Immature natural killer cell (primary cell): ENCODE measurements at places on chromosomes 5 and 9. TPM values are rescaled to one million over a fixed set of nuclear protein-coding genes. Genes with fewer than 3 reads are reported as not detected.

DNA sequence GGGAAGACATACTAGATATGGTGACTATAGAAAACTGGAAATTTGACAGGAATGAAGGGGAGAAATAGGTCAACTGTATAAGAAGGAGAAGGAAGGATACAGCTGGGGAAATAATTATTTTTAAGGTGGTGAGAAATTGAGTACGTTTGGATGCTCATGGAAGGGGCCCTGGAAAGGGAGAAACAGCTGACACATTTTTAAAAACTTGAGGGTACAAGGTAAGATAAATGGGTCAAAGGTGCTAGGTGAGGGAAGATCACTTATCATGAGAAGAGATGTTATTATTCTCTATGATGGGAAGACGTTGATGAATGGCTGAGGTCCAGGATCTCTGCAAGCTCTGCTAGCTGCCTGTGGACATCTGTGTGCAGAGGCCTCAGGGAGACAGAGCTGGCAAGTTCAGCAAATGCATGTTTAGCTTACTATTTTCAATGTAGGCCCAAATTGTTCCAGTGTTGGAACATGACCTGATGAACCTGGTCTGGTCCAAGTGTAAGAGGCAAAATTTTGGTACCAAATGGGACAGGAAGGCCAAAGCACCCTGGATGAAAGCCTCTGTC lies 181.7 kb downstream of the MTRR start:
- no peak for DNase-seq
- no peaks in the 10 kb centered on the region for H3K36me3 ChIP-seq
- no peaks in the 10 kb centered on the region for H3K4me1 ChIP-seq
- no peaks in the 10 kb centered on the region for H3K27me3 ChIP-seq

DNA sequence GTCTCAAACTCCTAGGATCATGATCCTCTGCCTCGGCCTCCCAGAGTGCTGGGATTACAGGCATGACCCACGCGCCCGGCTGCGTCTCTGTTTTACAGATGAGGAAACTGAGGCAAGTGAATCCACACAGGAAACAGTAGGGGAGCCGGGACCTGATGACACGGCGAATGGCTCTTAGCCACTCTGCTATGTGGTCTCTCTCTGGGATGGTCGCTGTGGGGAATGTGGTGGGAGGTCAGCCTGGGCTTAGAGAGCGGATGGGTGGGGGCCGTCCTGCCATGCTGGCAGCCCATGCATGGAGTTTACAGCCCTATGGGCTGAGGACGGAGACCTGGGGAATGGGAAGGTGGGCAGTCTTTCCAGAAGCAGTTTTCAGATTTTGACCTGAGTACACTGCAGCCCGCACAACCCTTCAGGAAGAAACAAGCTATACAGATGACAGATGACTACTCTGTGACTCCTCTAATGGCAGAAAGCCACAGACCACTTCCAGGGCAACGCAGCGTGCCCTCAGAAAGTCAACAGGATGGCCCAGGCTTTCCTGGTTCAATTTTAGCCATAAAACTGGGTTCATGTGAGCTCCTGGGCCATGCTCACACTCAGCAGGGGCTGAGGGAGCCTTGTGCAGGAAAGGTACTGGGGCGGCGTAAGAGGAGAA lies 136.1 kb upstream of the RAPGEF1 start:
- H3K4me3 ChIP-seq, result no peak overlapping the region
- no peaks in the 10 kb centered on the region for H3K27me3 ChIP-seq
- H3K4me1 ChIP-seq, result peaks cover 20% of the 10 kb centered on the region
- peak overlapping the region; percentile 49 for H3K27ac ChIP-seq
- H3K36me3 ChIP-seq, result no peaks in the 10 kb centered on the region

- no peak overlapping the region for H3K4me3 ChIP-seq
- no peaks in the 10 kb centered on the region for H3K36me3 ChIP-seq
- no peak for DNase-seq
- no peaks in the 10 kb centered on the region for H3K4me1 ChIP-seq
- H3K27me3 ChIP-seq, result no peaks in the 10 kb centered on the region
These were observed 547.5 kb downstream of the ELAVL2 start for GRCh38 chr9:23278561-23278960.

Gene SIT1
- polyA plus RNA-seq, result 0.49 TPM

GRCh38 chr5:54900984-54901725 lies 84.2 kb downstream of the ESM1 start:
- H3K27me3 ChIP-seq, result peaks cover 4% of the 10 kb centered on the region
- H3K4me3 ChIP-seq, result no peak overlapping the region
- H3K36me3 ChIP-seq, result peaks cover 3% of the 10 kb centered on the region
- H3K27ac ChIP-seq, result no peak overlapping the region

- H3K4me3 ChIP-seq, result no peak overlapping the region
- H3K36me3 ChIP-seq, result no peaks in the 10 kb centered on the region
- H3K27me3 ChIP-seq, result peaks cover 4% of the 10 kb centered on the region
- no peak for DNase-seq
- no peaks in the 10 kb centered on the region for H3K4me1 ChIP-seq
These were observed 163.6 kb upstream of the IRX2 start for GRCh38 chr5:2914981-2915484.

DNA sequence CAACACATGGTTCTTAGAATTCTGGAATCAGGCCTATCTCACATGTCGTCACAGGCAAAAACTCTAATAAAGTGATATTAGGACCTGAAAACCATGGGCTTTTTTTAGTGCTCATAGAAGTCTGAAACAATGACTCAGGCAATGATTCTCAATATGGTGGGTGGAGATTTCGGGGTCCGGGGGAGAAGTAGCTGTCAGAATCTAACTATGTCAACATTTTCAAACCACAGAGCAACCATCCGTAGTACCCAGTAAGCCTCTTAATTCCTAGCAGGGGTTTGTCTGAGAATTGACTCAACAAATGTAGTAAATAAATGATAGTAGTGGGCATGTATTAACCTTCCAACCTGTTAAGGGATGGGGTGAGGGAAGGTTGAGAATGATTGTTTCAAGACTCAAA lies 2.6 kb downstream of the AMACR start:
- H3K4me1 ChIP-seq, result peaks cover 29% of the 10 kb centered on the region
- H3K4me3 ChIP-seq, result no peak overlapping the region
- no peak for DNase-seq
- peaks cover 14% of the 10 kb centered on the region for H3K27me3 ChIP-seq
- peaks cover 19% of the 10 kb centered on the region for H3K36me3 ChIP-seq

Gene ARL14EPL
- not detected for polyA plus RNA-seq

DNA sequence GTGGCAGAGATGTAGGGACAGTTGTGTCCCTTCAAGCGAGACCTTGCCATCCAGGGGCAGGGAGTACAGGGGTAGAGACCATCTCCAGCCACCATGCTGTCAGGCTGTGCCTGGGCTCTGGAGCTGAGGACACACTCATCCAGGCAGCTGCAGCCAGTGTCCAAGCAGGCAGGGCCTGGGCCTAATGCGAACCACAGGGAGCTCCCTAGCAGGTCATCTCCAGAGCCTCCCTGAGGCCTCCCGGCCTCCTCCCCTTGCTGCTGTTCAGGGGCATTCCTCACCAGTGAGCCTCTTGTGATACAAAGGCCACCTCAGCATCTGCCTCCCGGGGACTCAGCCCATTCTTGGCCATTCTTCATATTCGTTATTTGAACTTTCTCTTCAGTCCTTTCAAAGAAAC lies 35.0 kb downstream of the TPPP start:
- H3K27me3 ChIP-seq, result peaks cover 5% of the 10 kb centered on the region
- no peak overlapping the region for H3K4me3 ChIP-seq
- peaks cover 33% of the 10 kb centered on the region for H3K36me3 ChIP-seq
- no peaks in the 10 kb centered on the region for H3K4me1 ChIP-seq
- no peak overlapping the region for H3K27ac ChIP-seq
- no peak for DNase-seq

GRCh38 chr5:174596429-174596828 lies 128.0 kb upstream of the MSX2 start:
- no peak overlapping the region for H3K27ac ChIP-seq
- no peaks in the 10 kb centered on the region for H3K27me3 ChIP-seq
- DNase-seq, result no peak

- peaks cover 5% of the 10 kb centered on the region for H3K27me3 ChIP-seq
- no peak overlapping the region for H3K27ac ChIP-seq
- no peaks in the 10 kb centered on the region for H3K4me1 ChIP-seq
- H3K4me3 ChIP-seq, result no peak overlapping the region
- DNase-seq, result no peak
These were observed 39.5 kb downstream of the PTGES start for GRCh38 chr9:129713402-129713679.

GRCh38 chr9:74458832-74459231 lies 38.3 kb upstream of the RORB start:
- no peaks in the 10 kb centered on the region for H3K4me1 ChIP-seq
- H3K4me3 ChIP-seq, result no peak overlapping the region
- no peak for DNase-seq

Gene ZNF879
- polyA plus RNA-seq, result 4.5 TPM

Gene SLCO4C1
- 7.8 TPM for polyA plus RNA-seq

DNA sequence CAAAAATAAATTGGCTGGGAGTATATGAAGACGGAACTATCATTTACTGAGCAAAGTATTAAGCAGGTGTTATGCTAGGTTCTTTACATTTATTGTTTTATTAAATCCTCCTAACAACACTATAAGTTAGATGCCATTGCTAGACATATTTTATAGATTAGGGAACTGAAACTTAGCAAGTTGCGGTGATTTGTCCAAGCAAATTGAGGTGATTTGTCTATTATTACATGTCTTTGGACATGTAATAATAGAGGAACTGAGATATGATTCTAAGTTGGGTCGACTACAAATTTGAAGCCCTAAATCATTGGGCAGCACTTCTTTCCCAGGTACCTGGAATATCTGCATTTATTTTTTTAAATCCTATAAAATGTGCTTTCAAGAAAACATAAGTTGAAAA lies 429.9 kb downstream of the GABRG2 start:
- no peaks in the 10 kb centered on the region for H3K36me3 ChIP-seq
- H3K4me3 ChIP-seq, result no peak overlapping the region
- H3K27ac ChIP-seq, result no peak overlapping the region
- H3K27me3 ChIP-seq, result no peaks in the 10 kb centered on the region
- DNase-seq, result no peak
- H3K4me1 ChIP-seq, result no peaks in the 10 kb centered on the region

DNA sequence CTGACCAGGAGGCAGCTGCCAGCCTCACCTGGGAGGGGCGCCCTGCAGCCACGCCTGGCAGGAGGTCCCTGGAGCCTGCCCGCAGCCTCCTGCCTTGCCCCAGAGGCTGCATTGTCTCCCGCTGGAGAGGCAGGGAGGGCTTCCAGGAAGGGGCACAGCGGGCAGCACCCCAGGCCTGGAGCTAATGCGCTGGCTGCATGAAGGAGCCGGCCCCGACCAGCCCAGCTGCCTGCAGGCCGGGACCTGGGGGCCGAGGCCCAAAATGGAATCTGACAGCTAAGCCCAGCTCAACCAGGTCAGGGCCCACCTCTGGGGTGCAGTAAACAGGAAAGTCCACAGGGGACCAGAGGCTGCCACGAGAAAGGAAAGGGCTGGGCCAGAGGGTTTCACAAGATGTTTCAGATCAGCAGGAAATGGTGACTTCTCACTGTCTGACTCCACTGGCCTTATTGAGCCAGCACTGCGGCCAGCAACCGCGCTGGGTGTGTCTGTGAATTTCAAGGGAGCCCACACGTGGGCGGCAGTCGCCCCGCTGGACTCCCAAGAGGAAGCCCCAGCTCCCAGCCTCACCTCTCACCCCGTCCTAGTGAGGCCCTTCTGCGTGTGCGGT lies 18.6 kb upstream of the NOTCH1 start:
- no peaks in the 10 kb centered on the region for H3K27me3 ChIP-seq
- H3K36me3 ChIP-seq, result peaks cover 2% of the 10 kb centered on the region
- H3K4me1 ChIP-seq, result peaks cover 42% of the 10 kb centered on the region
- peak; percentile 77 for DNase-seq
- peak overlapping the region; percentile 88 for H3K27ac ChIP-seq
- H3K4me3 ChIP-seq, result peak overlapping the region; percentile 69

- peaks cover 2% of the 10 kb centered on the region for H3K27me3 ChIP-seq
- DNase-seq, result no peak
- no peak overlapping the region for H3K27ac ChIP-seq
- no peak overlapping the region for H3K4me3 ChIP-seq
- no peaks in the 10 kb centered on the region for H3K36me3 ChIP-seq
These were observed 68.8 kb upstream of the FCN2 start for GRCh38 chr9:134811673-134812342.

DNA sequence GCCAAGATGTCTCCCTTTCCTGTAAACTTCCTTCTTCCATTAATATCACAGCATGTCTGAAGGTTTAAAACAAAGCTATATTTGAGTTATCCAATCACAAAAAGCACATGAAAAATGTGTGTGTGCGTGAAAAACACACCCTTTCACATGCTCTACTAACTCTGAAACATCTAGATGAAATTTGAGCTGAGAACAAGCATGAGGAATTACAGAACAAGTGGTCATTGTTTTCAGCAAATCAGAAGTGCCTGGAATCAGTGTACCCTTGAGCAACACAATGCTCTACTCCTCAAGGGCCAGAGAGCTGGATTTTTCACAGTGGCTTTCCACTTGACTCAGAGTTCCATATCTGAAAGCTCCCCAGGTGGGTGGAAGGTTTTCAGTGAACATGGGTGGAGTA lies 255.9 kb downstream of the PSAT1 start:
- H3K36me3 ChIP-seq, result no peaks in the 10 kb centered on the region
- H3K4me3 ChIP-seq, result no peak overlapping the region
- no peak for DNase-seq
- H3K27me3 ChIP-seq, result no peaks in the 10 kb centered on the region
- no peaks in the 10 kb centered on the region for H3K4me1 ChIP-seq

Gene ADAMTS13
- polyA plus RNA-seq, result 0.73 TPM
